ENCODE measurements at places on chromosomes 12 and 14. TPM values are rescaled to one million over a fixed set of nuclear protein-coding genes. Genes with fewer than 3 reads are reported as not detected.
A peak's percentile ranks its signal among the peaks of the same experiment; 100 is the strongest.

Gene DDN
- total RNA-seq = 0.06 TPM

DNA sequence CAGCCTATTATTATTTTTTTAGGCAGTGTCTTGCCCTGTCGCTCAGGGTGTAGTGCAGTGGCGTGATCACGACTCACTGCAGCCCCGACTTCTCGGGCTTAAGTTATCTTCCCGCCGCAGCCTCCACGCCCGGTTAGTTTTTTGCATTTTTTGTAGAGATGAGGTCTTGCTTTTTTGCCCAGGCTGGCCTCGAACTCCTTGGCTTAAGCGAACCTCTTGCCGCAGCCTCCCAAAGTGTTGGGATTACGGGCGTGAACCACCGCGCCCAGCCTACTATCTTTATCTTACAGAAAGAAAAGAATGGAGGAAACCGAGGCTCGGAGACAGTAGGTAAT is 507 bp upstream of the PTPN11 start:
- no peak for DNase-seq

Gene FOXJ2
- total RNA-seq = 8.6 TPM

- DNase-seq = no peak
These were observed 307.3 kb upstream of the DIO3 start for GRCh38 chr14:101253948-101254347.

DNA sequence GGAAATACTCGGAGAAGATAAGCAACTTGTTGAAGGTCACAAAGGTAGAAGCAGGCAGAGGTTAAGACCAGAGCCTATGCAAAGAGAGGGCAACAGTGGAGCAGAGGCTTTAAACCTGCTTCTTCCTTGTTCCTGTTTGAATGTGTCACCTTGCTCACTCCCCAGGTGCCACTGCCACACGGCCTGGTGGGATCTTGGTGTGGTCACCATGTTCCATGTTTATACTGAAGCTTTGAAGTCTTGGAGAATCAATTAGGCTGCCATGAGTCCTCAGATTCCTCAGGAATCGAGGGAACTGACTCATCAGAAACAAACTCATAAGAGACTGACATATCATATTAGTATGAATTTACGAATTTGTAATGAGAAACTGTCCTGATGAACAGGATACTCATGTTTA is 46.8 kb downstream of the IQSEC3 start:
- DNase-seq = no peak

Gene PLA2G1B
- total RNA-seq = not detected

DNA sequence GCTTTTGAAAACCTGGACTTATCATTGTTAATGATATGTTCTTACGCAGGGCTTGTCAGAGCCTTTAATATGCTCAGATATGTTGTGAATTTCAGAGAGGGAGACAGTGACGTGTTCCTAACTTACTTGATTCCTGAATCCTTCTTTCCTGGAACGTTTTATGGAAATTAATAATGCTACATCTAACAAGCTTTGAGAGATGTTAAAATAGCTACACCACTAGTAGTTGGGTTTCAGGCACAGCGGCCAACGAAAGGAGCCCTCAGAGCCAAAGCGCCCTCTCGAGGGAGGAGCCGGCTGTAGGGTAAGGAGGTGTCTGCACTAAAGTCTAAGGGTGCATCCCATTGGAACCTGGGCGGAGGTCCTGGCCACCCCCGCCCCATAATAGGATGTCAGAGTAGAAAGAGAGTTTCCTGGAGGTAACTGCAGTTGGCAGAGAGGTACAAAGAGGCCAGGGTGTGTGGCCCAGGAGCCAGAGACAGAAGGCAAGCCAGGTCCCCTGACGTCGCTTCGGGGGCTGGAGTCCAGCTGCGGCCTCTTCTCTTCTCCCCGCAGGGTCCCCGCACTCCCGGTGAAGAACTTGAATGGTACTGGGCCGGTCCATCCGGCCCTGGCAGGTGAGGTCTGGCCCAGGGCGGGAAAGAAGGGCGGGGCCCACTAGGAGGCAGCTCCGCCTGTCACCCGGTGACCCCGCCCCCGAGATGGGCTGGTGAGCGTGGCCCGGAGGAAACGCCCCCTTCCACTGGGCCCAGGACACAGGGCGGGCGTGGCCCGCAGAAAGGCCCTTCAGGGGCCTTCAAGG is 36.3 kb downstream of the DTX1 start:
- no peak for DNase-seq

Gene ESPL1
- total RNA-seq = 14.8 TPM

- DNase-seq = peak; percentile 26
These were observed 179.8 kb downstream of the CALM1 start for GRCh38 chr14:90576581-90576980.

Gene HOXC4
- 4.2 TPM for total RNA-seq

DNA sequence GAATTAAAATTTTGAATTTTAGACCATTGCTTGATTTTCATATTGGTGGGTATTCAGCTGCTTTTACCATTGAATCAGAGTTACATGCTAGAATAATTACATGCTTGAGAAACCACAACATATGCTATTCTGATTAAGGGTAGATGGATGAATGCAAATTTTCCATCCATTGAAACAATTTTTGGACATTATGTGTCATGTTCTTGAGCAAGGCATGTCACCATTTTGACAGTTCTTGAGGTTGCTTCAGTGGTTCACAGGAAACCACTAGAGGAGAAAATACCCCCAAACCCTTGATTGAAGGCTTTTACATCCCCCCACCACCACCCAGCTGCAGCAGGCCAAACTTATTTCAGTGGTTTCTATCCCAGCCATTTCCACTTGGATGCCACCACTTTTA is 13.5 kb downstream of the UBR7 start:
- no peak for DNase-seq

DNA sequence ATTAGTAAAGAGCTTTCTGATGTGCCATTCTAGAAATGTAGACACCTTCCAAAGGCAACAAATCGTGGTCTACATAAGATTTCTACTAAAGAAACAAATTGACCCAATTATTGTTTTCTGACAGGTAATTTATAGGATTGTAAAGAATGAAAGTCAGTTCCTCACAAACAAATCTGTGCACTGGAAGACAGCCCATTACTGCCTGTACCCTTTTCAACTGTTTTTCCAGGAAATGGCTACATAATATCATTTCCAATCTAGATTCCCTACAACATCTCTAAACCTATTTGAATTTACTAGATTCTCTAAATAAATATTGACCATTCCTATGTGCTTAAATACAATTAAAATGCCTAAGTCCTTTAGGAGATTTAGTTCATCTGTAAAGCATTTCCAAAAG is 939.1 kb downstream of the FSCB start:
- no peak for DNase-seq

- peak; percentile 24 for DNase-seq
These were observed 37.0 kb upstream of the FRMD6 start for GRCh38 chr14:51614707-51615106.

DNA sequence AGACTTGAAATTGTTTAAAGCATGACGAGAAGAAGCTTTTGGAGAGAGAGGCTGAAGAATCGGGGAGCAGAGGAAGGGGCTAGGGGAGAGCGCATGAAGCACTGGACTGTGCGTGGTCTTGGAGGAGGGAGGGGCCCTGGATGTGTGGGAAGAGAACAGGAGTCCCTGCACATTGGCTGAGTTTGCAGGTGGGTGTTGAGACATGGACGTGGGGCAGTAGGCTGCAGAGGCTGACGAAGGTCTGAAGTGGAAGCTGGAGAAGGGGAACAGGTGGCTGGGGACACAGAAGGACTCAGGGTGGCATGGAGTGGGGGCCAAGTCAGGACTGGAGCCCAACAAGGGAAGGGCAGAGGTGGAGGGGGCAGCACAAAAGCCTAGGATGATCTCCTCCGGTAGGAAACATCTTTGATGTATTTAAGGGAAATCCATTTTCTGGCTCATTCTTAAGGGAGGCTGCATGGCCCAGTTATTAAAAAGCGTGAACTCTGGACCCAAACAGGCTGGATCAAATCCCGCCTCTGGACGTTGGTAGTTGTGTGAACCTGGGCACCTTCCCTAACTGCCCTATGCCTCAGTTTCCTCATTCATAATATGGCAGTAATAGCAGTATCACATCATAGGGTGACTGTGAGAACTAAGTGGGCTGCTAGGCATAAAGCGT is 29.0 kb downstream of the ADGRD1 start:
- no peak for DNase-seq

DNA sequence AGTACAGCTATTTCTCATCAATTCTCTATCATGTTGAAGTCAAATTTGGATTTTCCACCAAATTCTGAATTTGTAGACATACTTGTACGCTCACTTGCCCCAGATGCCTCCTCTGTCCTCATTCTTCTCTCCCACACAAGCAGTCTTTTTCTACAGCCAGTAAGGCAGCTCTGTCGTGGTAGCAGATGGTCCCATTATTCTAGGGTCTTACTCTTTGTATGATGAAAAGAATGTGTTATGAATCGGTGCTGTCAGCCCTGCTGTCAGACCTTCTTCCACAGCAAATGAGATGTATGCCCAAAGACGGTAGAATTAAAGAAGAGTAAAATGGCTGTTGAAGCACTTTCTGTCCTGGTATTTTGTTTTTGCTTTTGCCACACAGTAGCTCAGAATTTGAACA is 17.2 kb upstream of the PAPLN start:
- DNase-seq = no peak

Gene CLEC1B
- not detected for total RNA-seq

Gene GLIPR1L1
- not detected for total RNA-seq

DNA sequence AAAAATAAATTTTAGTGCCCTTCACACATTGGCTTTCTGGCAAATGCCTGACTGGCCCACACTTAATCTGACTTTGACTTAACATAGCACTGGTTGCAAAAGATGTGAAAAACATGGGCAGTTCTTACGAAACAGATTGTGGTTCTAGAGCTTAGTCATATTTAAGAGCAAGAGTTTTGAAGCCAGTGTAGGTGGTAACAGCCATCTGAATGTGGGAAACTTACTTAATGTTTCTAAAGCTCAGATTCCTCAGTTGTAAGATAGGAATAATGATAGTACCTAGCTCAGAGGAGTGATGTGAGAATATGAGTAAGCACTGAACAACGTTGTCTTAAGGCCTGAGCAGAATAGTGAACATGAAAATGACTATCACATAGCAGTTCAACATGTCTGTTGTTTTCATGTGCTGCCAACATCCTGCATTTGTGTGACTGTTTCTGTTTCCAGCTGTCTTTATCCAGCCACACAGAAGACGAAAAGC is 262.7 kb downstream of the SYT1 start:
- DNase-seq = peak; percentile 95

DNA sequence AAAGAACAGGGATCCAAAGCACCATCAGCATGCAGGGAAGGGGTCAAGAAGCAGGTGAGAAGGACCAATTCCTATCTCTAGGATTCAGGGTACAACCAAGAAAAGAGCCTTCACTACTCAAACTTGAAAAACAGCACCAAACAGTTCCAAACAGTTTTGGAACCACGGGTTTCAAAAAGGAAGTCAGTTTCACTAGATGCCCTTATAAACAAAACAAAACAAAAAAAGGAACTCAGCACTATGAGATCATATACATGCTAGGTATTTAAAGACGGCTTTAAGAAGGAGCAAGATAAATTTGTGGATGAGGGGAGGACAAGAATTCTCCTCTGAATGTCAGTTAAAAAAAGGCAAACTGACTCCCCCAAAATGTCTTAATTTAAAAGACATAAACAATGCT is 6.0 kb downstream of the INSM2 start:
- no peak for DNase-seq

Gene CCDC60
- not detected for total RNA-seq

Gene GMFB
- total RNA-seq = 128 TPM

Measured in LHCN-M2 (cell line).